ENCODE measurements at places on chromosomes 2 and 18.

DNA sequence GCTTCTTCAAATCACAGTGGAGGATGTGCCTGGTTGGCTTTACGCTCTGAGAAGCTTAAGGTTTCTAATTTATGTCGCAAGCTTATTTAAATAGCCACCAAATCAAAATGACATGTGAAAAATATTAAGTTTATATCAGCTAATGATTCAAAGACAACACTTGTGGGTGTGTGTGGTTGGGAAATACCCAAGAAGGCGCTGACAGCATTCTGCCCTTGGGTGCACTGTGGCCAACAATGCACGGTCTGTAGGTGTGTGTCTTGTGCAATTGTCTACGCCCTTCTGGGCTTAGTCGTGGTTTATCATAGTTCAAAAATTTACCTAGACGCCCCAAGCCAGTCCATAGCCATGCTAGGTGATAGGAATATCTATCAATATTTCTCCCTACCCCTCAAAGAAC lies 60.9 kb downstream of the KCTD1 start:
- DNase-seq = no peak

DNA sequence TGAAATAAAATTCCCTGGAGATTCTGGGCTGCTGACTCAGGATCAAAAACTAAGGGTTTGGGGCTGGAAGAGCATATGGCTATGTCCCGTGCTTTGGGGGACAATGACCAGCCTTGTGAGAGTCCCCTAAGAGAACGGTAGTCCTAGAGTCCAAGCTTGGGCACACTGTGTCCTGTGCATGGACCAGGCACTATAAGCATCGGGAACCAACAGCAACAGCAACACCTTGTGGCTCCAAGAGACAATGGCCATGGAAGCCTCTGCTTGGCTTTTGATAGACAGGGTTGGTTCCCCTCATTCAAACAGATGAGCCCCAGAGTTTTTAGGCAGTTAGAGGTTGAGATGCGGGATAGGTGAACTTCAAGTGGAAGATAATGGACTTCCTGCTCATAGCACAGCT lies 294.4 kb upstream of the CHAC2 start:
- no peak for DNase-seq

DNA sequence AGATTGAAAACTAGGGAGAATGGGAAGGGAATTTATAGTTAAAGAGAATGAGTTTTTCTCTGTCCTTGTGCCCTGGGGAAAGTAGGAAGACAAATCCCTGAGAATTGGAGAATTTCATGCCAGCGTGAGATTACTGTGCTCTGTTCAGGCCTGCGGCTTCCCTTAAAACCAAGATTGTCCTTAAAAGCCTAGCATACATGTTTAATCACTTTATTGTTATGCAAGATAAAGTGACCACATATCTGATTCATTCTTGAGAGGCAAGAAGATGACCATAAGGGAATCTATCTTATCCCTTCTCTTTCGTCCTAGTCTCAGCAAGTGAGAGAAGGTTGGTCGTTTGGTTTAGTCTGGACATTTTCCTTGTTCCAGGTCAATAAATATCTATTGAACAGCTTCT lies 75.9 kb downstream of the ADCYAP1 start:
- no peak for DNase-seq

DNA sequence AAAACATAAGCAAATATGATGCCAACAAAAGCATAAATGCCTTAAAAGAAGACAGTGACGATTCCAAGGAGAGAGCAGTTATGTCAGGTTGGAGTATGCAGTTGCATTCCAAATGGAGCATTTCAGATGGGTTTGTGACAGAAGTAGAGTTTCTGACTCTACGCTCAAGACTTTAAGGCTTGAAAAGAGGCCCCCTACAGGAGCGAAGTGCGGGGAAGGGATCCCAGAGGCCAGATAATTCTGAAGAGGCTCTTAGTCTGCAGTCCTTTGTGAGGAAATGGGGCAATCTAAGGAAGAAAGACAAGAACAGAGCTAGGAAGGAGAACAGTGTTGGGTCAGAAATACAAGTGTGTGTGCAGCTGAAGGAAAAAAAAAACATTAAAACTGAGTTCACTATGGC lies 95.5 kb downstream of the ZNF521 start:
- no peak for DNase-seq

GRCh38 chr2:159088906-159089305 lies 120.5 kb downstream of the TANC1 start:
- no peak for DNase-seq

DNA sequence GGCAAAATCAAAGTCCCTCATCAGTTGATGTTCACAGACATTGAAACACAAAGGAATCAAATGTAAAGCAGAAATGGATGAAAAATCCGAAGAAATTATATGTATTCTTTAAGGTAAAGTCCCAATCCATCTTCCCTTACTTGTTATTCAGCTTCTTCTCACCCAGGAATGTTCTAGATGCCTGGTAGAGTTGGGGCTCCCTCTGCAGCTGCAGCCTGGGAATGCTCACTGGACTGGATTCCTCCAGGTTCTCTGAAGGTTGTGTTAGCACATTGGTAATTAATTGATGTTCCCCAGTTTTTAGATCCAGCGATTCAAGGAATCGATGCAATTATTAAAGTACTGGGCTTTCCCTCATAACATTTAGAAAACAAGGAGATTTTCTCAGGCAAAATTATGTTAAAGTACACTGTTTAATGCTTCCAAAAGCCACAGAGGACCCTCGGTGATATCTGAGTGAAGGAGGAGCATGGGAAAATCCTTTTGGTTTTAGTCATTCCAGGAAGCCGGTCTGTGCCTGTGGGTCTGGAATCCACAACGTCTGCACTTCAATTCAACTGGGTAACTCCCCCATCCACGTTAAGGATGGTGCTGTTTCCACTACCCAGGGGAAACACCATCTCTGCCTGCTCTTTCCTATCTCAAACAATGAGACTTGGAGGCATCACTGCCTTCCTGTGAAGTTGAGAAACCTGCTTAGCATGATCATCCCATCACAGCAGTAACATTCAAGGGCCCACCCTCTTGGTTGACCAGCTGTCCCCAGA lies 22.0 kb downstream of the NTSR2 start:
- no peak for DNase-seq

- DNase-seq = no peak
Measured at GRCh38 chr18:46411191-46411828, 245.7 kb downstream of the LOXHD1 start.

DNA sequence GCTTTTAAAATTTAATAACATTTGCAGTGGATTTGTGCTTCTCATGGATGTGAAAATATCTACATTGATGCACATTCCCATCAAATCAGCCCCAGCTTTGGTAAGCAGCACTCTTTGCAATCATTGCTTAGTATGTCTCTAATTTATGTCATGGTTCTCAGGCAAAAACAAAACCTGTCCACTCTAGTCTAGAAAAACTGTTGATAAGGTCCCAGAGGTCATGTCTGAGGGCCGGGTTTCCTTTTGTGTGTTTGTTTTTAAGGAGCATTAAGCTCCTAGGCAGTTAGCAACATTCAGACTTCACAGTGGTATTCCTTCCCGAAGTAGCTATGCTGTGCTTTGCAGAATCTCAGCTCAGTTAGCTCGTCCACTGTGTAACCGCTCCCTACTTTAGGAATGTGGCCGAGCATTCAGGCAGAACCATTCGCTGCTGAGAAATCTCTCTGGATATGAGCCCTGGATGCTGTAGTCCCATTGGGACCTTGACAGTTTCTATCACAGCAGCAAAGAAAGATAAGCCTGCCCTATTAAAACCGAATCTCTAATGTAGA lies 4.0 kb downstream of the DIPK1C start:
- no peak for DNase-seq

DNA sequence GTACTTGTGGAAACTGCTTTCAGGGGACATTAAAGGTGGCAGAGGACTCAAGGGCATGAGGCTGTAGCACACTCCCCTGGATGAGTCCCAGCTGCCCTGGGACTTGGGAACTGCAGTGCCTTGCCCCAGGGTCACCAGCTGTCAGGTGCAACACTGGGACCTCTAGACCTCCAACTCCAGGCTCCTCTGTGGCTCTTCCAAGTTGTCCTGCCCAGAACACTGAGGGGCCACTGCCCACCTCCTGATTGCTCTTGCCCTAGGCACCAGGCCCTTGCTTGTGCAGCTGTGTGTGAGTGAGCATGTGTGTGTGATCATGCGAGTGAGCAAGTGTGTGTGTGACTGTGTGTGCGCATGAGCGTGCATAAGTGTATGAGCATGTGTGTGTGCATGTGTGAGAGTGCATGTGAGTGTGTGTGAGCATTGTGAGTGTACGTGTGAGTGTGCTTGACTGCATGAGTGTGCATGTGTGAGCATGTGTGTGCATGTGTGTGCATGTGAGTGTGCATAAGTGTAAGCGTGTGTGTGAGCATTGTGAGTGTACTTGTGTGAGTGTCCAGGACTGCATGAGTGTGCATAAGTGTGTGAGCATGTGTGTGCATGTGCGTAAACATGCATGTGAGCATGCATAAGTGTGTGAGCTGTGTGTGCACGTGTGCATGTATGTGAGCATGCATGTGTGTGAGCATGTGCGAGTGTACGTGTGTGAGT lies 301.5 kb downstream of the NDUFA10 start:
- DNase-seq = no peak

DNA sequence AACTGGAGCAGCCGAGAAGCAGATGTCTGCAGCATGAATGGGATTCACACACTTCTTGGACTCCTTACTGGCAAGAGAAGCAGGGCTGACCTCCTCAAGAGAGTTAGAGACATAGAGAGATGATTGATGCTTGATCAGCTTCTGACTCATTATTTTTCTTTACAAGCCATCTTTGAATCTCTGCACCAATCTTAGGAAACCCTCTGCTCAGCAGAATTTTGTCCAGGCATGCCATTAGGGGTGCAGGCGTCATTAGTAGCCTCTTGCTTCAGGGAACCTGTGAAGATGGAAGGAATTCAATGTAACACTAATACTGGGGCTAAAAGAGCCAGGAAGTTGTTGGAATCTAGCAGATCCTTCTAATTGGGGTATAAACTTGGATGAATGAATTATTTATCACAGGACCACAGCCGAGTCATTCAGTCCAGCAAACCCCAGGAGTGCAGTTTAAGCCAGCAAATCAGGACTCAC lies 151.8 kb downstream of the MGAT5 start:
- no peak for DNase-seq

- no peak for DNase-seq
Measured at GRCh38 chr2:118264232-118264990, 176.1 kb downstream of the INSIG2 start.

DNA sequence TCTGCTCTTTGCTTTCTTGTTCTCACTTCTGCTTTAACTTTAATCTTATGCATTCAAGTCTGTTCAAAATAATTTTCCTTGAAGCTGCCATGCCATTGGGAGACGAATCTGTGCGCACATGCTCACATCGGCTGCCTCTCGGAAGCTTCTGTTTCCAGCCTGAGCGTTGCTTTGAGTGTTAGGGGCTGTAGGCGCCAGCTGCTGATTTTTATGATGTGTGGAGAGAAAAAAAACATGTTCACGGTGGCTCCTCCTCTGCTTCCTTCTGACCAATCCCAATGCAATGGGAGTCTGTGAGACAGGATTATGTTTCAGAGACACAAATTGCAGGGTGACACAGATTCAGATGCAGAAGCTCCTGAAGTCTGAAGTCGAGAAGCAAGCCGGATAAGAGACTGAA lies at the start of gene MC4R:
TSS of gene MC4R (minus strand) at position 180 of the 400 bp plus-strand sequence. CDS start 426 bp downstream, outside the sequence.
- DNase-seq = no peak

- no peak for DNase-seq
Measured at GRCh38 chr2:68505603-68506159, 38.3 kb downstream of the APLF start.

DNA sequence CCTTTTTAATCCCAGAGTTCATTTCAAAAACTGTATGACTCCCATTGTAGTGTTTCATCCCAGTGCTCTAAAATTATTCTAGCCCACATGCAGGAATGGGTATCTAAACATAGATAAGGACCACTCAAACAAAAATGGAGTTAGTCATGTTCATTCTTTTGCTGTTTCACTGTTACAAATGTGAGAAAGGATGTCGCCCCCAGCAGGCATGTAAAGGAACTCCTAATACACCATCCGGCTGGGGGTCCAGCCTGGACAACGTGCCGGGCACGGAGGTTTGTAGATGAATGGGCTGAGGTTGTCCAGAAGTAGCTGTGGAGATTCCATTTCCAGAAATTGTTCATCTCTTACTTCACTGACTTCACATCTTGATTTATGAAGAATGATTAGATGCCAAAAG lies 101.9 kb upstream of the RAB12 start:
- DNase-seq = no peak

GRCh38 chr2:78602862-78603261 lies 422.6 kb upstream of the REG3G start:
- DNase-seq = no peak

DNA sequence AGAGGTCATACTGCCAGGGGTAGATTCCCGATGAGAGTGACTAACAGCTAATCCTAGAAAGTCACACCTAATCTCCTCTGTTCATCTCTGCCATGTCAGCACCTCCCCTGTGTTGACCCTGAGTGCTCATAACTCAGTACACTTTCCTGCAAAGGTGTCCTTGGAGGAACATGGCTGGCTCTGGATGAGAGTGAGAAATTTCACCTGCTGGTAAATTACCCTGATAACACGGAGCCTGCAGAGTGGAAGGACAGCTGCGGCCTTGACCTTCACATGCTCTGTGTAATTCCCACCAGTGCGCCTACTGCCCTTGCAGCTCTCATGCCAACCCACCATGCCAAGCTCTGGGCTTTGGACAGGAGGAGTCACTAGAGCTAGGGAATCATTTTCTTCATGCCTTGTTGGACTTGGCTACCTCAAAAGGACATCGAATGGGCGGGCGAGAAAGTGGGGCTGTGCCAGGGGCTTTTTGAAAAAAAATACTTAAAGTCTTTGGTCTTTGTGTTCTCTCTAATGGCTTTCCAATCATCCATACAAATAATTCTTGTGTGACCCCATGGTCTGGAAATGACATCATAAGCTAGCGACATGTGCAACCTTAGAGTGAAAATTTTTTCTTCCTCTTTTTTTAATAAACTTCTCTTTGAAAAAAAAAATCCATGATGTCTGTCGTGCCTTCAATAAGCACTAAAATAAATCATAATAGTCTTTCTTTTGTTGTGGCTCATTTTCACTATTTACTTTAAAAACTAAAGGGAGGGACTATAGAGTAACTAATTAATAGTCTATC lies 319.9 kb downstream of the MYCN start:
- no peak for DNase-seq

DNA sequence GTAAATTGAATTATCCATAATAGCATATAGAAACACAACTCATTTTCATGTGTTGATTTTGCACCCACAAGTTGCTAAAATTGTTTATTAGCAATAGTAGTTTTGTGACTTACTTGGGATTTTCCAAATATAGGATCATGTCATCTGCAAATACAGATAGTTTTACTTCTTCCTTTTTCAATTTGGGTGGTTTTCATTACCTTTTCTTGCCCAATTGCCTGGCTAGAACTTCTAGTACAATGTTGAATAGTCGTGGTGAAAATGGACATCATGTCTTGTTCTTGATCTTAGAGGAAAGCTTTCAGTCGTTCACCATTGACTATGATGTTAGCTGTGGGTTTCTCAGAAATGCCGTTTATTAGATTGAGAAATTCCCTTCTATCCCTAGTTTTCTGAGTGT lies 60.2 kb upstream of the TCF7L1 start:
- DNase-seq = no peak

DNA sequence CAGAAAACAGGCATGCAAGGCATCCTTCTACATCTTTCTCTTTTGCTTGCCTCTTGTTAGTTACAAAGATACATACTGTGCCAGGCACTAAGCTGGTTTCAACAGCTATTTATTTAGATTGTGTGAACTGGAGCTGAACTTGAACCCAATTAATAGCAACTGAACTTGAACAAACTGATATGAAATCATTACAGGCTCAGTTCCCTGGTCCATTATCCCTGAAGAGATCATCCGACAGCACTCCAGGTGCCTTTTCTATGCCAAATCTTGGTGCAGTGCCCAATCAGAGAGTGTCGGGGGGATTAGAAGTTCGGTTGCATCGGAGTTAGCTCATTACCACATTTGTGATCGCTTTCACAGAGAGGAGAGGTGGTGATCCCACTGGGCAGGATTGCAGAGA lies 477.6 kb downstream of the PARD3B start:
- DNase-seq = no peak

Measured in ovary (tissue), 10 donors.